Activated T-helper 1 cell treated with Interleukin-2 at 50 U/mL for 16 hours (primary cell): ENCODE measurements at places on chromosomes 5 and 9.

DNA sequence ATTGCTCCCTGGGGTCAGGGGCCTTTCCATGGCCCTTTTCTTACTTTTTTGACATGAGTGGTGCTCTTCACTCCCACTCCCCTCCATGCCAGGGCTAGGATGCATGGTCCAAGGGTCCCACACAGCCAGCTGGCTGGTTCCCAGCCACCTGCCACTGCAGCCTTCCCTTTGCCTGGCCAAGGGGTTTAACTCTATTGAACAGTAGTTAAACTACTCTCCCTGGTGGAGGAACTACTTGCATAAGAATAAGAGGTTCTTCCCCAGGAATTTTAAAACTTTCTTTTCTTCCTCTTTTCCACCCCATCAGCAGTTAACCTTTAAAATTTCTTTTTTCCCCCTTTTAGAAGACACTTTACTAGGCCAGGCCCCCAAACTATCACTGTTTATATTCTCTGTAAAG is 1532.8 kb upstream of the ACO1 start:
- DNase-seq: no peak

- DNase-seq: no peak
Observed at GRCh38 chr9:85224729-85225128, 517.0 kb downstream of the AGTPBP1 start.

- no peak for DNase-seq
Observed at GRCh38 chr5:73746608-73747007, 120.6 kb downstream of the ARHGEF28 start.

DNA sequence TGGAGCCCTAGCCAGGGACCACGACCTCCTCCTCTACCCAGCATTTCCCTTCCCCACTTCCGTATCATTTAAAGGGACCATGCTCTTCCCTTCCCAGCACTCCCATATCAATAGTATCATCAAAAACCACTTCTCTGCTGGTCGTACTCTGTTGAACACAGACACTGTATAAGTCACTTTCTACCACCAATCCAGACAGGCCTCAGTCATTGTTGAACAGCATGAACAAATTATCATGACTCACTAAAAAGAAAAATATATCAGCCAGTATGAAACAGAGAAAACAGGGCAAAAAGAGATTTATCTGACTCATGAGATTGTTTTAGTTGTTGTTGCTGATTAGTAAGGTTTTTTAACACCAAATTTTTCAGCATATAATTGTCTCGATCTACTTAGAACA is 89.8 kb downstream of the CDKN2A start:
- no peak for DNase-seq

DNA sequence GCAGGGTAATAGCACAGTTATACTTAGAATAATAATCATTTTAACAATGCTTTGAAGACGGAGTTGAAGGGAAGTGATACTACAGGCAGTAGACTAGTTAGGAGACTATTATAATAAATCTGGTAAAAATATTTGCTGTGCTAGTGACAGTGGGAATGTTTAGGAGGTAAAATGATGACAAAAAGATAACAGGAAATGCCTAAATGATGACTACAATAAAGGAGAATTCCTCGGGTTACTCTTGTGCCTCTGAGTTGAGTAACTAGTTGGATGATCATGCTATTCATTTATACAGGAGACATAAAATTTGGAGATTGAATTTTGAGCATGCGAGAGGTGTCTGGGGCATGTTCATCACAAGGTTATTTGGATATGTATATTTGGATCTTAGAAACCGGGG is 32.2 kb upstream of the PAM start:
- DNase-seq: no peak

DNA sequence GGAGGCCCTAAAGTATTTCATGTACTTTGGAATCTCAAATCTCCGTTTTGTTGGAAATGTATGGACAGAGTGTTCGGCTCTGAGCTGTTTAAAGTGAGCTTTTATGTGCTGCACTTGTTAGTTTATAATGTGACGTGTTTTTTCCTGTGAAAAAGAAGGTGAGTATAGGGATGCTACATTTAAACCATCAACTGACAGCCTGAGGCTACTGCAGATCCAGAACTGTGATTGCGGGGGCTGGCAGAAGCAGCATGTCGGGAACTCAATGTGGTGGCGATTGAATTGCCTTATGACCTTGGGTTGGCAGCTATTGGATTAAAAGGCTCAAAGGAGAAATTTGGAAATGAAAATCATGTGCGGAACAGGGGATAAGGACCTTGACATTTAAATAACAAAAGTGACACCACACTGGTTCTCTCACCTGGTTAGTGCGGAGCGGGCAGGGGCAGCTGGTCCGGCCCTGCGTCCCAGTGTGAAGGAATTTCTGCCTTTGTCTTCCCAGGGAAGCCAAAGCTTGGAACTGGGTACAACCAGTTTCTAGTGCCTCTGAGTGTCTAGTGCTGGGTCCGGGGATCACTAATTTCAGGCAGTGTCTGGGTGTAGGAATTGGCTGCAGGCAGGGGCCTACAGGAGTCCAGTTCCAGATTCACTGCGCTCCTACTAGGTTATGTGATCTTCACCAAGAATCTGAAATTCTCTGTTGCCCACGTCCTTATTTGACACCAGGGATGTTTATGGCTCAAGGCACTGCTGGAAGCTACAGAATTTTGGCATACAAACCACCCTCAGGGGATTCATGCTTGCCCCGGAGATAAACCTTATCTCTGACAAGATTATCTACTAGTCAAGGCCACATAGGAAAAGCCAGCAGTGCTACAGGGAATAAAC is 120.7 kb upstream of the ERCC6L2 start:
- DNase-seq: no peak

- DNase-seq: no peak
Observed at GRCh38 chr5:38347896-38348295, 89.5 kb downstream of the EGFLAM start.

GRCh38 chr5:5511904-5512416 is 89.5 kb downstream of the ICE1 start:
- DNase-seq: no peak

DNA sequence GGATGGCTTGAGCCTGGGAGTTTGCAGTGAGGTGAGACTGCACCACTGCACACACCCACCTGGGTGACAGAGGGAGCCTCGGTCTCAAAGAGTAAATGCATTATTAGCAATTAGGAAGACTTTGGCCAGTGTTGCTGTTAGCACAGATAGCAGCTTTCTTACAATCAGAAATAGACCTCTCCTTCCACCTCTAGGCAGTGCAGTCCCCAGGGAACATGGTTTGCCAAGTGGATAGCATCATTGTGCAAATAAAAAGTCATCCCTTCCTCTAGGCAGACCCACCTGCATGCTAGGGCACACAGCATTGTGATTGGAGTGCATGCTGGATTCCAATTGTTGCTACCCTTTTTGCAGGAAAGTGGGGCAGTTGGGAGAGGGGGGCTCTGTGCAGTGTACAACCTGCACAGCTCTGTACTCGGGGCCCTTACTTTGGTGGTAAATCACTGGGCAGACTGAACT is 77.9 kb upstream of the KLF9 start:
- no peak for DNase-seq

DNA sequence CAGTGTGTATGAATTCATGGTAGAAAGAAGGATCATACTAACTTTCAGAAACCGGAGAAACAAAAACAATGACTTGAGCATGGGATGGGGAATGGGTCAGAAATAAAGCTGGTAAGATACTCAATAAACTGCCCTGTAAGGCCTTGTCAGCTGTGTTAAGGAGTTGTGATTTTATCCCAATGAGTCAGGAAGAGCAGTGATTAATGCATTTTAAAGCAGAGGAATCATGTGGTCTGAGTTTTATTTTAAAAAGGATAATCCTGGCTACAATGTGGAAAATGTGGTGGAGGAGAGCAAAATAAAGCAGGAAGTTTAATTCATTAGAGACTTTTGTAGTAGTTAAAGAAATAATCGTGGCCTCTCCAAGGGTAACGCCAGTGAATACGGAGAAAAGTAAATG is 28.7 kb downstream of the DHX29 start:
- DNase-seq: no peak

DNA sequence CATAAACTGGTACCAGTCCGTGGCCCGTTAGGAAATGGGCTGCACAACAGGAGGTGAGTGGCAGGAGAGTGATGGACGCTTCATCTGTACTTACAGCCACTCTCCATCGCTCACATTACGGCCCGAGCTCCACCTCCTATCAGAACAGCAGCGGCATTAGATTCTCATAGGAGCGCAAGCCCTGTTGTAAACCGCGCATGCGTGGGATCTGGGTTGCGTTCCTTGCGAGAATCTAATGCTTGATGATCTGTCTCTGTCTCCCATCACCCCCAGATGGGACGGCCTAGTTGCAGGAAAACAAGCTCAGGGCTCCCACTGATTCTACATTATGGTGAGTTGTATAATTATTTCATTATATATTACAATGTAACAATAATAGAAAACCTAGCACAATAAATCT is 480.4 kb downstream of the CCDC171 start:
- no peak for DNase-seq

GRCh38 chr5:55593115-55593472 is 58.3 kb upstream of the PLPP1 start:
- DNase-seq: no peak

- no peak for DNase-seq
Observed at GRCh38 chr9:76691517-76692313, 72.5 kb upstream of the PCA3 start.

DNA sequence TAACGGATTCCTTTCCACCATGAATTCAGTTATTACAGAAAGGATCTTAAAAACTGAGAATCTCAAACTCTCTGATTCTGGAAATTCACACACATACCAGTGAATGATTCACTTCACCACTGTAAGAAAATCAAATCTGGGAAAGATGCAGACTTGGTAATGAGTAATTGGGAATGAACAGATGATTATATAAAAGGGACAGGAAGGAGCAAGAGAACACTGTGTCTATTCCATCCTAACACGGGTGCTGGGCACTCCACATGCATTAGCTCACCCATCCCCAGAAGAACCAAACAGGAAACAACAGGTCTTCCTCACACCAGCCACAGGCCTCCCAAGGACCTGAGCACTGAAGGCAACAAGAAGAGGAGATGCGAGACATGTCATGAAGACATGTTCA is 74.8 kb upstream of the ZNF622 start:
- no peak for DNase-seq

GRCh38 chr5:116396476-116397099 is 178.0 kb downstream of the SEMA6A start:
- DNase-seq: no peak

GRCh38 chr5:92525131-92525530 is 1055.9 kb downstream of the NR2F1-AS1 start:
- no peak for DNase-seq

- DNase-seq: no peak
Observed at GRCh38 chr9:1952001-1952400, 63.1 kb upstream of the SMARCA2 start.

DNA sequence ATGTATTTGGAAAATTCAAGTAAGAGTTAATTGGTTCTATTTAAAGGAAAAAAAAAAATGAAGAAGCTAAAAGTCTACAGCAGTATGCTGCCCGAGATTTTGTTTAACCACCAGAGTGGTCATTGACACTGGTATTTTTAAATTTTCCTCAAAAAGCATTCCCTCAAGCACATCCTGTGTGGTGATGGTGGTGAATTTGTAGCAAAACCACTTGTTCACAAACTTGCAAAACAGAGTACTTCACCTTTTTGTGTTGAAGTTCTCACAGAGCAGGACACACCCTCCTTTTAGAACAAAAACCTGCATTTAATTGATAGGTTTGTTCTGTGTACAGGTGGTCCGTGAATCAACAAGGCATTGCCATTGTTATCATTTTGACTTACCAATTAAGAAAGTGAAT is 374.2 kb downstream of the EFNA5 start:
- DNase-seq: no peak

- DNase-seq: no peak
Observed at GRCh38 chr9:107176436-107177151, 106.5 kb upstream of the RAD23B start.

DNA sequence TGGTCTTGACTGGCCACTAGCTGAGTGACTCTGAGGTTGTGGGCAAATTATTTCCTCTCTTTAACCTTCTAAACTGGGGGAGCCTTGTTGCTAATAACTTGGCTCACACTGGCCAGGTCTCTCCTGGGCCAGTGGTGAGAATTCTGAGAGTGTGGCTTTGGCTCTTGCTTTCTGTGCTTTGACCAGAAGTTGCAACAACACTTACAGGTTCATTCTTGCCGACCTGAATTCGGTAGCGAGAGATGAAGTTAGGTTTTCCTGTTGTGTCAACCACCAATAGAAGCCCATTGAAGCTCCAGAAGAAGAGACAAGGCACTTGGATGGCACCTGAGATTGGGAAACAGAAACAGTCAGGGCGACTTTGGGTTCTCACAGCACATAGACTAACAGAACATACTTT is 19.8 kb downstream of the FAXDC2 start:
- DNase-seq: no peak

- no peak for DNase-seq
Observed at GRCh38 chr5:92952243-92952642, 628.8 kb downstream of the NR2F1-AS1 start.

DNA sequence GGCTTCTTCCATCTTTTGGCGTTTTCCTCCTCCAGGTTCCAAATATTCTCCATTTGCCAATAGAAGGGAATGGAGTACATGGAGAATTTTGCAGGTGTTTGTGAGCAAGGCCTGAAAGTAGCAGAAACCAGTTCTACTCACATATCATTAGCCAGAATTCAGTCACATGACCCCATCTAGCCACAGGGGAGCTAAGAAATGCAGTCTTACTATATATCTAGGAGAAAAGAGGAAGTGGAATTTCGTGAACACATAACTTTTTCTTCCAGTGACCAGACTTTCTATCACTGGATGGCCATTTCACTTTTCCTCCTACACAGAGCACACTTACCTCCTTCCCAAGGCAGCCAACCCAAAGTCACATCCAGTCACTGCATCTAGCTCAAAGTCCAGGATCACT is 55.1 kb downstream of the LOX start:
- no peak for DNase-seq

DNA sequence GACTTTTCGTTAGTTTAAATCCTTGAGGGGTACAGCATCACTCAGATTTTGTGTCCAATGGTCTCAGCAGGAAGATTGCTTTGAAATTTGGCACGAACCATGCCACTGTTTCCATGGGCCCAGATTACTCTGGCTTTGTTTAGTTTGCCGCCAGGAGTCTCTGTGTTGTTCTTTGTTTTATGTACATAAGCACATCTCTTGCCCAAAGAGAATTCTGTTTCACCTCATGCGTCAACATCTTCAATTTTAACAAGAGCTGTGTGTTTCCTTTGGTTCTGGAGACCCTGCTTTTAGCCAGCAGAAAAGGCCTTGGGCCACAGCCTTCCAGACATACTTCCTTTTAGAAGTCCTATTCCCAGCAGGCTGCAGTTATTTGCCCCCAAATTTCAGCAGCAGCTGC is 62.4 kb downstream of the TNPO1 start:
- DNase-seq: no peak

DNA sequence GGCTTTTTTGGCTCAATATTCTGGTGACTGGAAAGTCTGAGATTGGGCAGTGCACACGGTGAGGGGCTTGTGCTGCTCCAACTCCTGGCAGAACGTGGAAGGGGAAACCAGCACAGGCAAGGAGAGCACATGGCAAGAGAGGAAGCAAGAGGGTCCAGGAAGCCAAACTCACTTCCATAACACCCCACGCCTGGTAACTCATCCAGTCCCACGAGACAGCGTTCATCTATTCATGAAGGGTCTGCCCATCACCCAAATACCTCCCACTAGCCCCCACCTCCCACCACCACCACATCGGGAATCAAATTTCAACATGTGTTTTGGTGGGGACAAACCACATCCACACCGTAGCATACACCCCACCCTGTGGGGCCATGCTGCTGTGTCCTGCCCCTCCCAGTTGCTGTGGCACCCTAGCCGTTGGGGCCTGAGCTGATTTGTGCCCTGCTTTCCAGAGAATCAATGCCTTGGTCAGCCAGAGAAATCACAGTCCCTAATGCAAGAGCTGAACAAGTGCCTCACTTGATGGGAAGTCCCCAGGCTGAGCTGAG is 27.3 kb downstream of the PROP1 start:
- no peak for DNase-seq
